ENCODE measurements at places on chromosomes 12 and 14.

DNA sequence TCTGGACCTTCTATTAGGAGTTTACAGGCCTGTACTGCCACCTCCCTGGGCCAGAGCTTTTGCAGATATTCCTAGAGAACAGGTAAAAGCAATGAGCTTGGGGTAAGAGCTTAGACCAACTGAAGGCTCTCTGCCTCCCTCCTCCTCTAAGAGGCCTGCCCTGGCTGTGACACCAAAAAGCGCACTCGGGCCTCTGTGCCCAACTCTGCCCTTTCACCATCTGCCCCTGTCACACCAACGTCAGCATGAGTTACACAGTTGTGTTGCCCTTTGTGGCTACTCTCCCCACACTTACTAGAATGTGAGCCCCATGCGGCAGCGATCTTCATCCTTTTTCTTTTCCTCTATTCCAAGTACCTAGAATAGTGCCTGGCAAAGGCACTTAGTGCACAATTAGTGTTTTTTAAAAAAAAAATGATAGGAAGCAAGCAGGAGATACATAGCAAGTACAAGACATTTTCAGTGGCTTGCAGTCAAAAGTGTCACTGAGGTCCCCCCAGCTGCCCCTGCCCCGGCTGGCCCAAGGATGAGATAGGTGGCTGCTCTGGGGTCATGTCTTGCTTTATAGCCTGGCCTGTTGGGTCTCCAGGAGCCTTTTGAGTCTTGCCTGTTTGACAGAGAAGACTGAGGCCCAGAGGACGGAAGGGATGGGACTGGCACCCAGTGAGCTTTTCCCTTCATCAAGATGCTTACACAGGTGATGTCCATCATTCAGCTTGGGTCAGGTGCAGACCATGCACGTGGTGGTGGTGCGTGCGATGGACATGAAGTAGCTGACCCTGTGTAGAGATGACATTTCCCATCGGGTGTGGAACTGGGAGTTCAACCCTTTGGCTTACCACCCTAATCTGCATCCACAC, 12.5 kb downstream of the CKB start:
- DNase-seq, result no peak

GRCh38 chr14:88128816-88129215, 123.9 kb downstream of the GPR65 start:
- DNase-seq, result peak; percentile 13

- no peak for DNase-seq
Measured at GRCh38 chr12:76688631-76689030, 75.3 kb upstream of the ZDHHC17 start.

DNA sequence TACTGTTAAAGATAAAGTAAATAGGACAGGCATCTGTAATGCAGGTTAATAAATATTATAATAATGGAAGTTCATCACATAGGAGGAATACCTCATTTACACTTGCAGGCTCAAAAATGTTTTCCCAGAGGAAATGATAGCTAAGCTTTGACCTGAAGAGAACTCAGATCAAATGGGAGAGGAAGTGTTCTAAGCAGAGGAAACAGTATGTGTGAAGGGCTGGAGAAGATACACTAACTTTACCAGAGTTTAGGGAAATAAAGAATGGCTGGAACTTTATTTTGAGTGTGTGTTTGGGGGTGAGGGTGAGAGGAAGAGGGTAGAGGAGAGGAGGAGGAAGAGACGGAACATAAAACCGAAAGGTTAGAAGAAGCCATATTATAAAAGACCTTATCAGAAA, 34.0 kb upstream of the AP4S1 start:
- no peak for DNase-seq

DNA sequence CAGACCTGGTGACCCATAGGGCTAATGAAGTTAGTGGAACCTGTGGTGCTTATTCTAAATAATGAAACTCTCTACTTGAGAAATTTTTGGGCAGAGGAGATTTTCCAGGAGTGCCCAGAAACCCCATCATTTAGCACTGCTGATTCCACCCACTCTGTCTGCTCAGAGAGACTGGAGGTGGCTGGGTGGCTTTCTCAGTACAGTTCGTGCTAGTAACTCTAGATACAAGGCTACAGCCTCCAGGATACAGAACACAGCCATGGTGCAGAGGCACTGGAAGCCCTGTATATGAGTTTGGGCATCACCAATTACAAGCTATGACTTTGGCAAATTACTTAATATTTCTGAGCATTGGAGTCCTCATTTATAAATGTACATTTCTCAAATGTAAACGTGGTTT, 32.4 kb downstream of the CCDC177 start:
- DNase-seq, result no peak

- no peak for DNase-seq
Measured at GRCh38 chr12:94817695-94818075, 167.3 kb upstream of the TMCC3 start.

- DNase-seq, result no peak
Measured at GRCh38 chr12:109476807-109477184, 304 bp downstream of the KCTD10 start.

- no peak for DNase-seq
Measured at GRCh38 chr12:44385964-44386363, 490.2 kb downstream of the NELL2 start.

- peak; percentile 33 for DNase-seq
Measured at GRCh38 chr12:111406474-111407376, 1.0 kb downstream of the SH2B3 start.

GRCh38 chr12:115383668-115384067, 699.7 kb upstream of the TBX3 start:
- no peak for DNase-seq

- peak; percentile 55 for DNase-seq
Measured at GRCh38 chr14:85415015-85415712, 114.8 kb upstream of the FLRT2 start.

DNA sequence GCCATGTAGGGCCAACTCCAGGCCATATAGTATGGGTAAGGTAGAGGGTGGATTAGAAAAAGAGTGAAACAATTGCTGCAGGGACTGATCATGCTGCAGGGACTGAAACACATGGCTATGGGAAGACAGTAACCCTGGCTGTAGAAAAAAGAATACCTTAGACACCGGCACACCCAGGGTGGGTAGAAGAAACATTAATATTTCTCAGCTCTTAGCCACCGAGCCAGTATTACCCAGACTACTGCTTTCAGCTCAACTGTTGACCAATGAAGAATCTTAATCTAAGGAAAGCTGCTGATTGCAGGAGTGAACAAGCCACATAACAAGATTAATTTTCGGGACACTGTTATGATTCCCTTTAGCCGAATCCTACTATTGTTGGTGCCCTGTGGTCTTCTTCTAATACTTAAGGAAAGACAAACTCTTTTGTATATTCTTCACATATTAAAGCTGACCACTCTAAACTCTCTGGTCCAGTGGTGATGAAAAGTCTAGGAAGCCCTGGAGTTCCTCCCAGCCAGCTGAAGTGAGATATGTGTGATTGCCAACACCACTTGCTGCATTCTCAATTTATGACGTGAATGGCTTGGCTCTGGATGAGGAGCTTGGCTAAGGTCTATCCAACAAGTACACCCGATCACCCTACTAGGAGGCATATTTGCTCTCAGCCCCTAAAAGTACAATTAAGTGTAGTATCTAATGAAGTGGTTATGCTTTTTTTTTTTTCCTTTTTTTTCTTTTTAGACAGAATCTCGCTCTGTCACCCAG, 69.2 kb downstream of the NOVA1 start:
- DNase-seq, result no peak

DNA sequence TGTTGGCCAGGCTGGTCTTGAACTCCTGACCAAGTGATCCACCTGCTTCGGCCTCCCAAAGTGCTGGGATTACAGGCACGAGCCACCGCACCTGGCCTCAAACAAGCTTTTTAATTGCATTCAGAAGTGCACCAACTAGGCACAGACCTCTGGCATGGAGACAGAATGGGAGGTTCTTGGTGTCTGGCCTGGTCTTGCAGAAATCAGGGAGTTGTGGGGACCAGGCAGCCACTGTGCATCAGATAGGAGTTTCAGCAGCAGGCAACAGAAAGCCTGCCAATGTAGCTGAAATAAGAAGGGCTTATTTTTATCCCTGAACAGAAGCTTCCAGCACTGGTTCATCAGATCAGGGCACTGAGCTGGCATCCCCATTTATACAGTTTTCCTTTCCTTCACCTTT, 22.2 kb upstream of the TCL1B start:
- no peak for DNase-seq

DNA sequence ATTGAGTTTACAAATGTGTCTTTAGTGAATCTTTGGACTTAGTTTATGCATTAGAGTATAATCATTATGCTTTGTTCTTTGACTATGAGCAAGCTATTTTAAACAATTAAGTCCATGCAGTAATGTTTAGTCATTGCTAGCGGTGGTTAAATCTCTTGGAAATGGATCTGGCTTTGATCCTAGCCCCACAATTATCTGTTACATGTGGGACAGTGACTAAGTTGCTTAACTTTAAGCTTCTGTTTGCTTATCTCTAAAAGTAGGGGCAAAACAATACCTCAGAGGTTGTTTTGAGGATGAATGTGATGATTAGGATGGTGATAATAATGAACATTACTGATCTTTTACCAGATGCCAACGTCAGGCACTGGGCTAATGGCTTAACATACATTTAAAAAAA, 124.2 kb downstream of the NPAS3 start:
- no peak for DNase-seq

GRCh38 chr12:105920161-105920684, 218.5 kb downstream of the NUAK1 start:
- peak; percentile 46 for DNase-seq

GRCh38 chr12:52232203-52232673, 805 bp upstream of the KRT7 start:
- no peak for DNase-seq

GRCh38 chr12:127888943-127889719, 377.8 kb upstream of the TMEM132C start:
- peak; percentile 4 for DNase-seq

GRCh38 chr12:113285679-113286610, 49.0 kb downstream of the SLC8B1 start:
- peak; percentile 77 for DNase-seq

DNA sequence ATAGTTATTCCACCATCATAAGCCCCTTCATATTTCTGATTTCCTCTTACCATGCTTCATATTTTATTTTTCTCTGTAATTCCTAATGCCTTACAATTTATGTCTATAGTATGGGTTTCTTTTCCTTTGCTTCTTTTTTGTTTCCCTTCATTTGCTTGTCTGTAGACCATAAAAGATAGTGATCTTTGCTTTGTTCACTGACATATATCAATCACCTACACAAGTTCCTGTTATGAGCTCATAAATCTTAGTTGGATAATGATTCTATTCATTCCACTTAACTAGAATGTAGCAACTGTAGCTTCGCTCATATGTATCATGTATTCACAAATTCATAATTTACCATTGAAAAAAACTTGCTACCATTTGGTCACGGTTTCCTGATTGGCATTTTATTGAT, 388.8 kb upstream of the ATXN7L3B start:
- no peak for DNase-seq

DNA sequence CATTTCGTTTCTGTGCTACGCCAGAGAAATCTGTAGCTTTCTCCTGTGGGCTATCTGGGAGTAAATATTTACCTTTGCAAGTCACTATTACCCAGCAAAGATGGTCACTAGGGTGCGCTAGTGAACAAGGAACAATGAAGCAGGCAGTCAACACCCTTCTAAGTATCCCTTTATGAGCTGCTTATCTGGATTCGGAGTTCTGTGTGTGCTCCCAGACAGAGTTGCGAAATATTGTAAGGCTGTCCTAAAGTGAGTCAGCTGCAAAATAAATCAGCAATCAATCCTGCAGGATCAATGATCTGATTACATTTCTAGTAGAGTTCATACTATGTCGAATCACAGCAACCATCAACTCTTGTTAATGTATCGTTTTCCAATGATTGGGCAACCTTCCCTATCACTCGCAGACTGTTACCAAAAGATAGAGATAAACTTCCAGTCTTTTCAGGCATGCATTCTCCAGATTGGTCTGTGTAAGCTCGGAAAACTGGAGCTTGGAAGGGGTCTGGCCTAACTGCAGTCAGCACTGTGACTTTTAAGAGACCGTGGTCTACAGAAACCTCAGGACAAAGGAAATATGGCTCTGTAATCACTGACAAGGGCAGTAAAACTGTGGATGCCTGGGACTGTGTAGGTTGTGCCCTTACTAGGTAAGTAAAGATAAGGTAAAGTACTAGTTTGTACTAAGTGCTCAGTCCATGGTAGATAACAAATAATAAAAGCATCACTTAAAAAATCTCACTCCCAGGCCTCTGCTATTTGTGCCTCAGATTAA, 133.5 kb downstream of the KCNK10 start:
- peak; percentile 95 for DNase-seq

DNA sequence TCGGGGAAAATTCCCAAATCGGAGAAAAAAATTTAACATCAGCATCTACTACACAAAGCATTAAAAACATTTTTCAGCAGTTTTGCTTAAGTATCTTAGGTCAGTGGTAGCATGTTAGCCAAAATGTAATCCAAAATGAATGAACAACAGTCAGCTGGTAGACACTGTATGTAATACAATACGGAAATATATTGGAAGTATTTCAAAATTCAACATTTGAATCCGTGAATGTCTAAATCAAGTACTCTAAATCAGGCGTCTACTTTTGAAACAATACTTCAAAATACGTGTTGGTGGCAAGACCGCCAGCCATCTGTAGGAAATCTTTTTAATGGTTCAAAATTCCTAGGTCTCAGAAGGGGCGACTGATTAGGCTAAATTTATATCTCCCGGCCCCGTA, 1.1 kb downstream of the SCAF11 start:
- DNase-seq, result no peak

GRCh38 chr12:15270591-15270990, 49.4 kb upstream of the RERG start:
- no peak for DNase-seq

DNA sequence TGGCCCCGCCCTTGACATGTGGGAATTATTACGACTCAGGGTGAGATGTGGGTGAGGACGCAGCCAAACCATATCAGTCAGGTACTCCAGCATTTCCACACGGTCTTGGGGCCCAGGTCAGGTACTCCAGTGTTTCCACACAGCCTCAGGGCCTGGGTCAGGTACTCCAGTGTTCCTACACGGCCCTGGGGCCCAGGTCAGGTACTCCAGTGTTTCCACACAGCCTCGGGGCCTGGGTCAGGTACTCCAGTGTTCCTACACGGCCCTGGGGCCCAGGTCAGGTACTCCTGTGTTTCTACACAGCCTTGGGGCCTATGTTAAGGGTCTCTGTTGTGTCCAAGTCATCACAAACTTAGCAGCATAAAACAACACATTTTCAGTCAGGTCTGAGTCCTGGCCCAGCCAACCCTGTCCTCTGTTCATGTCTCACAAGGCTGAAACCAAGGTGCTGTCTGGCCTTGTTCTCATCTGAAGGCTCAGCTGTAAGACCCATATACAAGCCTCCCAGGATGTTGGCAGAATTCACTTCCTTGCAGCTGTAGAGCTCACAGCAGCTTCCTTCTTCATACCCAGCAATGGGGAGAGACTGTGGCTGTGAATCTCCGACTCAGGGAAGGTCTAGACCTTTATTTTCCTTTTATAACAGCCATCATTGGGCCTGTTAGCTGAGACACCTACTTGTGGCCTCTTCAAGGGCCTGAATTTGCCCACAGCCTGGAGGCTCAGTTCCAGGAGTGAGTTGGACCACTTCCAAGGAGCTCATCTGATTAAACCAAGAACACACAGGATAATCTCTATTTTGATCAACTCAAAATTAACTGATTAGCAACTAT, 107.6 kb upstream of the SFSWAP start:
- peak; percentile 15 for DNase-seq
